ENCODE measurements at places on chromosomes 2 and 18.
A peak's percentile ranks its signal among the peaks of the same experiment; 100 is the strongest.

GRCh38 chr2:5377323-5377722 lies 314.9 kb upstream of the SOX11 start:
- DNase-seq = no peak

- no peak for DNase-seq
Measured at GRCh38 chr18:59690996-59691395, 6.2 kb downstream of the CCBE1 start.

DNA sequence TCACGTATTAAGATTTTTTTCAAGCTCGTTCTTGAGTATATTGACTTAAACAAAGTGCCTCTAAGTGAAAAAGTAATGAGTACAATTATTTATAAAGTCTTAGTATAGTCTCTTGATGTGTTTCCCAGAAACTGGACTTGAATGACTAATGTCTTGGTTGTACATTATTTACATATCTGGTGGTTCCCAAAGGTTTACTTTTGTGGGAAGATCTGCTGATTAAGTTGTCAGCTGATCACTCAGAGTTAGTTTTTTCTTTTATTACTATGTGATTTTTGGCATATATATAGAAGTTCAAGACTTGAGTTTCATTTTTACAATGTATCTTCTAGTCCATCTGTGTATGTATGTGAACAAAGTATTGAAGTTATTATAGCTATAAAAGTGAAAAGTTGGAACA lies 29.5 kb downstream of the RNF144A start:
- no peak for DNase-seq

GRCh38 chr18:79687806-79688205 lies 8.2 kb downstream of the CTDP1 start:
- peak; percentile 23 for DNase-seq

DNA sequence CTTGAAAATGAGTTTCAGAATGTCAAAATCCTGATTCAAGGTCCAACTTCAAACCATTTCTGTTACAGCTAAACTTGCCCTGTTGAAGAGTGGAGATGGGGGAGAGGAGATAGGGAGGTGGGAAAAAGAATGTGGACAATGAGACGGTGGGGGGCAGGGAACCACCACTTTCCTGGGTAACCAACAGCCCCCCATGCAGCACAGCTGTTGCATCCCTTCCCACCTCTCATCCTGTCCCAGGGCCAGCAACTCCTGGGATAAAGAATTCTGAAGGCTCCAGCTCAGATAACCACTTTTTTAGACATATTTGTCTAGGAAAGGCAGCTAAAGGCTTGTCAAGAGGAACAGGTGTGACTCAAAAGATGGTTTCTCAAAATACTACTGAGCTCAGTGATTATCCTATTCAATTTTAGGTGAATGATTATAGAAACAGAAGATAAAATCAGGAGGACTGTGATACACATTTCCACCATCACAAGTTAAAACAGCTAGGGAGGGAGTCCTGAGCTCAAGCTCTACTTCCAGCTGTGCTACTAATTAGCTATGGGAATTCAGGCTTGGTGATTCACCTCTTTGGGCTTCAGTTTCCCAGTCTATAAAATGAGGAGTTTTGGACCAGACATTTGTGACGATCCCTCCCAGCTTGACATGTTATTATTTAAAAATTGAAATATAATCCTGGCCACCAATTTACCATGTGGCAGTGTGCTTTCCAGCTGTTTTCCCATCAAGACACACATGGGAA lies 36.3 kb downstream of the HDHD2 start:
- no peak for DNase-seq

- DNase-seq = no peak
Measured at GRCh38 chr2:182650704-182651103, 65.4 kb upstream of the DNAJC10 start.

DNA sequence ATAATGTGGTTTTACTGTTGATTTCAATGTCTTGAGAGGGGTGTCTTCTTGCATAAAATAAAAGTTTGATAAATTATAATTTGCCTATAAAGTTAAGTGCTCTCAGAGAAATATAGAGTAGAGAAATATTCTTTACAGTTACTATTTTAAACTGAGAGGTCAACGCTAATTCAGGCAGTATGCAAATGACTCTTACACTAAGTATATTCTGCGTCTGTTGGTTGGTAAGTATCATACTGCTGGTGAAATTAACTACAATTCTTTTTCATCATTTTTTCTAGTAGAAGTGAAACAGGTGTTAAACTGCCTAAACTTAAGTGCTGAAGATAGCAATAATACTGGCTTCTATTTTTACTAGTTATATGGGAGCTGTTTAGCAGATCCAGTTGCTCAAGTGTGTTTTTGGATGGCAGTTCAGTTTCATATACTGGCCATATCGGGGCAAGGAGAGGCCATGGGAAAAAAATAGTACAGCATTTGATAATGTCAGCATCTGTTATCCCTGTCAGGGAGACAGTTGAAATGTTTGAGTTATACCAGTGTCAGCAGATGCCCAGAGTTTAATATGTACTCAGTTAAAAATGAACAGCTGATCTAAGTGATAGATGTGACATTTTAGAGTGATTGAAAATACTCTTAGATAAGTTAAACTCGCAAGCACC lies 86.2 kb downstream of the MIB1 start:
- DNase-seq = no peak

- DNase-seq = no peak
Measured at GRCh38 chr2:209460151-209460761, 36.4 kb downstream of the MAP2 start.

GRCh38 chr2:88074854-88075292 lies 7.2 kb downstream of the SMYD1 start:
- no peak for DNase-seq

- DNase-seq = no peak
Measured at GRCh38 chr2:207901829-207902228, 123.5 kb downstream of the PLEKHM3 start.

GRCh38 chr2:85920810-85921545 lies 32.2 kb upstream of the ST3GAL5 start:
- DNase-seq = no peak

GRCh38 chr2:18891600-18892345 lies 302.4 kb upstream of the NT5C1B start:
- DNase-seq = no peak

DNA sequence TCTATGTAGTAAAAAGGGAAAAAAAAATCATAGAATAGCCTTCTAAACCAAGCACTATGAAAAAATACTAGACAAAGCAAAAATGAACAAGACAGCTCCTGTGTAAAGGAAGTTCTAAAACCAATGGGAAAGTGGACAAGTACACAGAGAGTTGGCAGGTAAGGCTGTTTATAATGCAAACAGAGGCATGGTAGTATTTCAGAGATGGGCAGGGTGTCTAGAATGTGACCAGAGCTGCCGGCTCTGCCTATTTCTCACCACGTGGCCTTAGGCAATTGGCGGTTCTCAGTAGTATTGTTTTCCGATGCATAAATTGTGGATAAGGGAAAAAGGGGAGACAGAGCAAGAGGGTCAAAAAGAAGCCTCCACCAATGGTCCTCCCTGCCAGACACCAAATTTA lies 173.6 kb downstream of the ANKRD30B start:
- no peak for DNase-seq

DNA sequence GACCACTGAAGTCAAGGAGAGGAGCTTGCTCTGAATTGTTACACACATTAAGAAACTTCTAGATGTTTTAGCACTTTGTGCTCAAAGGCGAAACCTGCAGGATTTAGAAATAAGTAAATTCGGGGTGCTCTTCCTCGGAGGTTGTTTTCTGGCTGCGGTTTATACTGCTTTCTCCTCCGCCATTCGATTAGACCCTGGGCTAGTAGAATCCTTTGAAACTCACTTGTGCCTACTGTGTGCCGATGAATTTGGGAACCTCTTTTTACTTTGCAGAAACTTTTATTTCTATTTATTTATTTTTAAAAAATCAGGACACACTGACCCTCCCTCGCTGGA lies 3.5 kb downstream of the MEIS1 start:
- no peak for DNase-seq

DNA sequence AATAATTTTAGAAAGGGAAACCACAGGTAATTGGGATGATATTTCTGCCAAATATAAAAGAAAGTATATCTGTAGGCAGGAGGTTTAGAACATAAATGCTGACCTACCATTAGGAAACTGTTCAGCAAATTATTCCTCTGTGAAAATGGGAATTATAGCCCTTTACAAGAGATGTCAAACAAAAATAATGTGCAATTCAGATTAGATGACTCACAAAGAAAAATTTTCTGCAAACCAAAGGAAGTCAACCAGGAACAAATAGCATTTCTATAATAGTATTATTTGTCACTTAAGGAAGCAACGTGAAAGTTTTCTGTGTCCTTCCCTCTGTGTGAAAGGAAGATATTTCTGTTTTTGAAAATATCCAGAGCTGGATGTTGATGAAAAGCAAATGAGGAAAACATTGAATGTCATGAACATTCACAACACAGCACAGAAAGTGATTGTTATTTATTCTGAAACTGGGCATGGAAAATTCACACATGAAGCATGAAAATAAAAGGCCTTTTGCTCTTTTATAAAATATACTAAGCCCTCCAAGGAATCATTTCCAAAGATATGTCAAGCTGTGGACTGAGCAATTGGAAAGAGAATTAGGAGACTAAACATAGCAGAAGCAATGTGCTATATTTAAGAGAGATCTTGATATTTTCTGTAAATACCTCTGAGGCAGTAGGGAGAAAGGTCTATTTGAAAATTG lies 57.9 kb upstream of the SPHKAP start:
- DNase-seq = no peak

- no peak for DNase-seq
Measured at GRCh38 chr18:48928787-48929186, 22.0 kb downstream of the SMAD7 start.

- no peak for DNase-seq
Measured at GRCh38 chr2:141062443-141062842, 1068.4 kb downstream of the LRP1B start.

DNA sequence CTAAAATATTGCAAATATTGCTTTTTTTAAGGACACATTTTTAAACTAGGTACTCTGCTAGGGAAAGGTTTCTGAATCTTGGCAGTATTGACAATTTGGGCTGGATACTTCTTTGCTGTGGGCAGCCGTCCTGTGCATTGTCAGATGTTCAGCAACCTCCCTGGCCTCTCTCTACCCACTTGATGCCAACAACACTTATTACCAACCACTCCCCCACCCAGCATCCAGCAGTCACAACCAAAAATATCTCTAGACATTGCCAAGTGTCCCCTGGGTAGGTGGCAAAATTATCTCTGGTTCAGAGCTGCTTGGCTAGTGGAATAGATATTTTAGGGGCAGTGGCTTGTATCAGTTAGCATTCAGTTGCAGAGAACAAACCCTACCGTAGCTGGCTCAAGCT lies 114.3 kb upstream of the PNPT1 start:
- DNase-seq = no peak

GRCh38 chr2:238138331-238139195 lies at the start of gene KLHL30:
TSS of gene KLHL30 (plus strand) at chr2:238138668. CDS start at chr2:238140755, 2,087 bp downstream.
- DNase-seq = no peak

DNA sequence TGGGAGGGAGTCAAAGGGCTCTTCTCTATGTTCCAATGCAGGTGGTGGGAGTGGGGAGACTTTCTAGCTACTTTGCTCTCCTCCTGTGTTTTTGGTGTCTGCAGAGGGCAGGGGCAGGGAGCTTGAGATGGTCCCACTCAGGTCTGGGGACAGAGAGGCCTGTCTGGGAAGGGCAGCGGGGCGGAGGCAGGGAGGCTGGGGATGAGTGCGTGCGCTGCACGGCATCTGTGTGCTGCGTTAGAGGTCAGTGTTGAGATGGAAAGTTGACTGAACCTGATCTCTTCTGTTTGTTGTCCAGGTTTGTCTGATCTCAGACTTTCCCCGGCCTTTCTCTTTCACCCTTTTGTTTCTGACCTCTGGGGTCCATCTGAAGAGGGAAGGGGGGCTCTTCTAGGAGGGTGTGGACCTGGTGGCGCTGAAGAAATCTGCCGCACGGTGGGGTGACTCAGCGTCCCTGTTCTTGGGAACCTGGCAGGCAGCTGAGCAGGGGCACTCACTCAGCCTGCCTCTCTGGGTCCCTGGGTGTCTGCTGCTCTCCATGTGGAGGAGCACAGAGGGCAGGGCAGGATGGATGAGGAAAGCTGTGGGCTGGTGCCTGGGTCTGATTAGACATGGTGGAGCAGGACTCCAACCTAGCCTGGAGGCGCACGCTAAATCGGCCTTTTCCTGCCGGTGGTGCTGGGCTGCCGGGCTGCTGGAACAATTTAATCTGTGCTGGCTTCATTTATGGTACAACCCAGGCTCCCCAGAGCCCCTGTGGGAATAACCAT lies 24.1 kb downstream of the IGFBP2 start:
- DNase-seq = no peak
